ENCODE measurements at places on chromosomes 12 and 14.

GRCh38 chr12:132140501-132140900 is 3.6 kb downstream of the DDX51 start:
- DNase-seq: no peak

DNA sequence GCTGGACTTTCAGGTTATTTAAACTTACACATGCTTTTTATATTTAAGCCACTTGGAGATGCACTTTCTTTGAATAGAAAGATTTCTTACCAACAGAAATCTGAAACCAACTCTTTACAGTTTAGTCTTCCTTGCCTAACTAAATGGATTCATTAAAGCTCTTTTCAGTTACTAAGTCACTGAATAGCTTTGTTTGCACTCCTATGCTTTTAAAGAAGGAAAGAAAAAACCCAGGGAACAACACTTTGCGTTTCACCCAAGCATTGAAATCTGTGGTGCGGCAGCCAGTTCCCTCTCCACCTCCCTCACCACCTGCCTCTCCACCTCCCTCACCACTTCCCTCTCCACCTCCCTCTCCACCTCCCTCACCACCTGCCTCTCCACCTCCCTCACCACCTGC is 70.3 kb downstream of the RIMBP2 start:
- no peak for DNase-seq

DNA sequence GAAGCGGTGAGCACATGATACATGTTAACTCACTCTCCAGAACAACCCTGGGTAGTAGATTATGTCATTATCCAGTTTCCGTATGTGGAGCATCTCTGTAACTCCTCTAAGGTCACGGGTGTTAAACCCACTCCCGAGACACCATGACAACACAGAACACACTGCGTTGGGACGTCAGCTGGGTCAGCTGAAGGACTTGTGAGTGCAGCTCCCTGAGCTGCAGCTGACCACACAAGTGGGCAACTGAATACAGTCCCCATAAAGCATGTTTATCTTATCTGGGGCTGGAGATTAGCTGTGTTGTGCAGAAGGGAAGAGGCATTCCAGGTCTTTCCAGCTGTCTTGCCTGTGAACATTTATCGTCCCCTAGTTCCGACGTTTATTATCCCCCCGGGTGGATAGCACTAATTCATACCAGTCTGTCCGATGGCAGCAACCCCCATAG is 211.5 kb downstream of the CHST11 start:
- DNase-seq: no peak

DNA sequence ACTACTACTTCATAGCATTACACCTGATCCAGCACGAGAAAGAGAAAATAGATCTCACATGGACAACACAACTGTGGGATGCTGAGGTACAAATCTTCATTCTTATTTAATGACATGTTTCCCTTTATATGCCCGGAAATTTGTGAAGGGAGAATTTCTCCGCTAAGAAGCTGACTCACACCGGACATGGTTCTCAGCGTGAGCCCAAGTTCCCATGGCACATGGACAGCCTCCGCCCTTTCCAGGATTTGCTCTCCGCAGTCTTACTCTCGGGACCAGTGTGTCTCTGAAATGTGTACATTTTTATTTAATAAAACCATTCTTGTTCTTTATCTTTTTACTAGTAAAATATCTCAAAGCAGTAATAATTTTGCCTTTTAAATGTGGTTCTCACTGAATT is 1154.8 kb downstream of the TMEM121 start:
- DNase-seq: no peak

DNA sequence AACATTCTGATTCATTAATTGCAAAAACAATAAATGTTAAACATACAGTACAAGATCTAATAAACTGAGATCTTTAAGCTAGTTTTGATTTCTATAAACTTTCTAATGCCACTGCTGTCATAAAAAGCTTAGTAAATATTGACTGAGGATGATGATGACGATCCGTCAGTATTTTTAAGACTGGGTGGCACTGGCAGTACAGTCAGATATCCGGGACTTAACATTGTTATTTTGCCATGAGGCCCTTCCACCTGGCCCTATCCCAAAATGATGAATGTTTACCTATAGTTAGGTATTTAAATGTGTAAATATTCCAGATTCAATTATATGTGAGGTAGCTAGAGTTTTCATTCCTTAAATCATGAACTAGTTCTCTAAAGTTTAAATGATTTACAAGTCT is 158.5 kb downstream of the FOXA1 start:
- no peak for DNase-seq

DNA sequence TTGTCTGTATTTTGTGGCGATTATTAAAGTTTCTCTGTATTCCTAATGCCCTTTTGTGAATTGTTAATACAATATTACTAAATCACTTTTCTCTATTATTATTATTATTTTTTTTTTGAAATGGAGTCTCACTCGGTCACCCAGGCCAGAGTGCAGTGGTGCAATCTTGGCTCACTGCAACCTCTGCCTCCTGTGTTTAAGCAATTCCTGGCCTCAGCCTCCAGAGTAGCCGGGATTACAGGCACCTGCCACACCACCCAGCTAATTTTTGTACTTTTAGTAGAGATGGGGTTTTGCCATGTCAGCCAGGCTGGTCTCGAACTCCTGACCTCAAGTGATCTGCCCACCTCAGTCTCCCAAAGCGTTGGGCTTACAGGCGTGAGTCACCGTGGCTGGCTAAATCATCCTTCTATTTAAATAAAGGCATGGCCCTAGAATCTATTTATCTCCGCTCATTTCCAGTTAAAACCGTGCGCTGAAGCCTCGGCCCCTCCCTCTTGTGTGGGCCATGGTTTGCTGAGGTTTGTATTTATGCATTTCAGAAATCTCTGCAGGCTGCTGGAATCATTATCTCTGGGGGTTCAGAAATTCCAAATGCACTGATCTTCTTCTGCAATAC is 1136.4 kb upstream of the TMEM132C start:
- DNase-seq: no peak

DNA sequence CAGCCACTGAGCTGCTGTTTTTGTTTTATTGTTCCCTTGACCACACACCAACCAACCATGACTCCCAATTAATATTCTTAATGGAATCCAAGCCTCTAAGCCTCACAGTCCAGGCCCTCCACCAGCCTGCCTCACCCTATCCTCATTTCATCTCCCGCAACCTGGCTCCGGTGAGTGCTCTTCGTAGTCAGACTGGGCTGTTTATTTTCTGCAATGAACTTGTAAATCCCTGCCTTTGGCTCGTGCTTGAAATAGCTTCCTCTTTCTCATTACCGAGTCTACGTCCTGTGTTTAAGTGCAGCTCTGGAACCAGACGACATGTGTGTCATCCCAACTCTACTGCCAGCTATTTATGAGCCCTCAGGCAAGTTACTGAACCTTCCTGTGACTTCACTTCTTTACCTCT is 12.4 kb upstream of the ETFBKMT start:
- no peak for DNase-seq

GRCh38 chr12:78181544-78182162 is 351.0 kb downstream of the NAV3 start:
- no peak for DNase-seq

- DNase-seq: no peak
Measured at GRCh38 chr12:27673101-27673718, 23.0 kb upstream of the REP15 start.

DNA sequence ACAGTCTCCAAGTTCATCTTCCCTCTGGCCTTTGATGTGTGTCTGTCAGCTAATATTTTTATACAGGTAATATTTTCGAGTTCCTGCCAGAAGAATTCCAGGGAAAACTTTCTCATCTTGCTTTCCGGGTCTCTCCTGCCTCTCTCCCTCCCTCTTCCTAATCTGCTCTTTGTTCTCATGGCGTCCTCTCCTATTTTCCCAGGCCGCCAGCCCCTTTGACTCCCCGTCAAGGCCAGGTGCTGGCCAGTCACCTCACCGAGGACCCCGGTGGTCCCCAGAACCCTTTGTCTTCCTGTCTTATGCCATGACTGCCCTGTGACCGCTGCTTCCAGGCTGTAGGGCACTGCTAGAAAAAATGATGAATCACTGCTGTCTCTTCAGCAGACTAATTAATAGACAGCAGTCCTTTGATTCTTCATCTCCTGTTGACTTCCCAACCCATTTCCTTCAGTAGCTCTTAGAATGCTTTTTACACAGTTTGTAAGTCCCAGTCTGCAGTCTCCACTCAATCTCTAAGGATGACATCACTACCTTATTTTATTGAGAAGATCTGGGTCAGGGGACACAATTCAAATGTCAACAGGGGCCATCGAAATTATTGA is 40.7 kb downstream of the PPFIBP1 start:
- DNase-seq: no peak

- no peak for DNase-seq
Measured at GRCh38 chr14:49659526-49660455, 24.7 kb upstream of the DNAAF2 start.

- no peak for DNase-seq
Measured at GRCh38 chr12:106380954-106381353, 23.4 kb downstream of the POLR3B start.

DNA sequence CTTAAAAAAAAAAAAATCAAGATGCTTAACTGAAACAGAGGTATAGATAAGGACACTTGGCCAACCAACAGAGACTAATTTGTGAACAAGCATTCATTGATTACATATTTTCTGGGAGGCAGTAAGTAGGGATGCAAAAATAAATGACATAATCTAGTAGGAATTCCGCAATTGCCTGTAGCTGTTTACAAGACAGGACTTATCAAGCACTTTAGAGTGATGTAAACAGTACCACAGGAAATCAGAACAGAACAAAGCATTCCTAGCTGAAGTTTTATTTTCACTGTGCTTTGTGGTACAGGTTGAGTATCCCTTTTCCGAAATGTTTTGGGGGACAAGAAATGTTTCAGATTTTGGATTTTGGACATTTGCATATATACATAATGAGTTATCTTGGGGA is 68.2 kb upstream of the FGD4 start:
- no peak for DNase-seq

DNA sequence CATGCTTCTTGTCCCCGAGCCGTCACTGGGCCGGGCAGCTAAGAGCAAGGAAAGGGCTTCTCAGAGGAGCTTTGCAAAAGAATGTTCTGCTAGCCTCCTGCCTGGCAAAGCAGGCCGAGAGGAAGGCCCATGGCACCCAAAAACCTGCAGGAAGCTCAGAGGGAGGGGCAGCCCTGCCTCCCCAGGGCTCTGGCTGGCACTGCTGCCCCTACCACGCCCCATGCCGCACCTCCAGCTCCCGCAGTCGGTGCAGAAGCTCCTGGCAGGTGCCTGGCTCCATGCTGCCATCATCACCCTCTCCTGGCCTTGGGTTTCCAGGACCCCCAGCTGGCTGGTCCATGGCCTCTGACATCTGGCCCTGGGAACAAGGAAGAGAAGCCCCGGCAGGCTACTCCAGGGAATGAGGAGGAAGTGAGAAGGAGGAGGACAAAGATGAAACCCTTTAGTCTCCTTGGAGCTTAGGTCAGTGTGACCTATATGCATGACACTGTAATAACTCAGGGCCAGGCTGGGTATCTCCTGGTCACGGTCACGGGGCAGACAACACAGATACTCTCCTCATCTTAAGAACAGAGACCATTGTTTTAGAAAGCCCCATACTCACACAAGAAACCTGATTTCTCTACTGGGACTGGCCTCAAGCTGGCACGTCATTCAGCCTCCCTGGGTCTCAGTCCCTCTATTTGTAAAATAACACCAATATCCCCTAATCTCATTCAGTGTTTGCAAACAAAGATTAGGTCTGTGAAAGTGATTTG is 24.3 kb downstream of the NCKAP5L start:
- no peak for DNase-seq

- no peak for DNase-seq
Measured at GRCh38 chr14:38404616-38405015, 148.7 kb upstream of the CLEC14A start.

- no peak for DNase-seq
Measured at GRCh38 chr12:25761356-25761755, 197.1 kb upstream of the RASSF8 start.

GRCh38 chr12:104677441-104678089 is 220.8 kb downstream of the CHST11 start:
- DNase-seq: no peak

DNA sequence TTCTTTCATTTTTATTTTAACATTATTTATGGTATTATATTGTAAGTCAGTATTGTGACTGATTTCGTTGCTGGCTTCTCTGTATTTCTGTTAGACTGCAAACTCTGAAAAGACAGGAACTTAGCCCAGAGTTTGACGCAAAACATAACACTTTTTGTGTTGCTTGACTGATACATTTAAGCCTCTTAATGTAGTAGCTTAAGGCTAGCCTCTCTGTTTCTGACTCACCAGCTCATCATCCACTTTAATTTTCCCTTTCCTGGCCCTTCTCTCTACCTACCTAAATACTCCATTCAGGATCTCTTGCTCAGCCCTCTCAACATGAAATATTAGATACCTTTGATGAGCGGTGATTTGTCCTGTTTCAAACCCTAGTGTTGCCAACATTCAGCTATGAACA is 420.6 kb downstream of the LRFN5 start:
- DNase-seq: no peak

DNA sequence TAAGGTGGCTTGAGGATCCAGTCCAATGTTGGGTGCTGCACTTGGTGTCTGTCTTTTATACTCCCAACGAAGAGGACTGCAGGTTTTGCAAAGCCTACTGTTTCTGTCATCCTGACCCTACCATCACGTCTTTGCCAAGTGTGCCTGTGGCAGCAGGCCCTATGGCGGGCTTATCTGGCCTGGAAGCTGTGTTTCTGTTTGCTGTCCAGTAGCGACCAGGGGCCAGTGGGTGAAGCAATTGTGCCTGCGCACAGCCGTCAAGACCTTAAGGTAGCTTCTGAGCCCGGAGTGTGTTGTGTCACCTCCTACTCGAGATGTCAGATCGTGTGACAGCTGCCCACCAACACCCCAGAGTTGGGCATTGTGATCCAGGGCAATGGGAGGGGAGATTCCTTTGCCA is 62.7 kb downstream of the DDX51 start:
- DNase-seq: no peak

DNA sequence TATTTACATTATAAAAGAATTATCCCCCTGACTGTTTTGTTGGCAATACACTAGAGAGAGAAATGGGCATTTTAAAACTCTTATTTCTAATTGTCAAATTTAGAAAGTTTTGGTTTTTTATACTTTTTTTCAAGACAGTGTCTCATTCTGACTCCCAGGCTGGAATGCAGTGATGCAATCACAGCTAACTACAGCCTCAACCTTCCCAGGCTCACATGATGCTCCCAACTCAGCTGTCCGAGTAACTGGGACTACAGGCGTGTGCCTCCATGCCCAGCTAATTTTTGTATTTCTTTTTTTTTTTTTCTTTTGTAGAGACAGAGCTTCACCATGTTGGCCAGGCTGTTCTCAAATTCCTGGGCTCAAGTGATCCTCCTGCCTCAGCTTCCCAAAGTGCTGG is 8.3 kb upstream of the OR11H6 start:
- DNase-seq: no peak

GRCh38 chr12:112111931-112112330 is 3.3 kb upstream of the NAA25 start:
- DNase-seq: no peak

GRCh38 chr14:53360829-53361228 is 207.7 kb upstream of the DDHD1 start:
- DNase-seq: no peak

GRCh38 chr12:114355389-114356088 is 50.4 kb downstream of the TBX5 start:
- DNase-seq: no peak

DNA sequence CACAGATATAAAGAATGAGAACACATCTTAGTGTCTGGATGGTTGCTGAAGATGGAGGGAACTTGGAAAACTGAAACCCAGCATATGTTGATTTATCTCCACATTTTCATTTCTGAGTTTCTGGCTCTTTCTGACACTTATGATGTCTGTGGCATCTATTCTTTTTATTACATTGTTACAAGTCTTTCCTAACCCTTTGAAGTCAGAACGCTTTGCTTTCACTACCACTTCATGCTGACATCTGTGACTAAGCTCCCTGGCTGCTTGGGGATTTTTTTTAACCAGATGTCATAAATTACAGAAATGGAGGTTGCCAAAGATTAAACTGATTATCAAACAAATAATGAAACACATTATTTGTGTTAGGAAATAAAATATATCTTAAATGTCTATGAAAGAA is 188.7 kb downstream of the KITLG start:
- DNase-seq: no peak

Data from CD4-positive, alpha-beta T cell treated with Interleukin-4 for 4 hours (primary cell).